ENCODE measurements at places on chromosomes 5 and 9. TPM values are rescaled to one million over a fixed set of nuclear protein-coding genes. Genes with fewer than 3 reads are reported as not detected.

Gene CDK7
- 52.4 TPM for total RNA-seq

Gene IFNA21
- total RNA-seq = not detected

Gene FAM221B
- not detected for total RNA-seq

Gene RLN1
- total RNA-seq = not detected

GRCh38 chr5:157390551-157391297 is 69.3 kb upstream of the NIPAL4 start:
- peak; percentile 98 for DNase-seq

- no peak for DNase-seq
Measured at GRCh38 chr5:76271836-76272235, 131.2 kb upstream of the IQGAP2 start.

DNA sequence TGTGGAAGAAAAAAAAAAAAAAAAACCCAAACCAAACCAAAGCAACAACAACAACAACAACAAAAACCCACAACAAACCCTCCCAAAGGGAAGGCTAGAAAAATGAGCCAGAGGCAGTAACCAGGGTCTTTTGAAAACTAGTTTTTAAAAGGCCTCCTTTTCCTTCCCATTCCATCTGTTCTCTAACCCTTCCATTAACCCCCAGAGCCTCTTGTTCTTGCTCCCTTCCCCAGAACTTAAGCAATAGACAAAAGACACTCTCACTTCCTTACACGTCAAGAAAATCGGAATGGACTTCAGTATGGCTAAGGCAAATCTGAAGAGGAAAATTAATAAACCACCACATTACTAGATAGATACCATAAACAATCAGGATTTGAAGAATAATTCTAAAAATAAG is 292.8 kb downstream of the ARL15 start:
- DNase-seq = no peak

DNA sequence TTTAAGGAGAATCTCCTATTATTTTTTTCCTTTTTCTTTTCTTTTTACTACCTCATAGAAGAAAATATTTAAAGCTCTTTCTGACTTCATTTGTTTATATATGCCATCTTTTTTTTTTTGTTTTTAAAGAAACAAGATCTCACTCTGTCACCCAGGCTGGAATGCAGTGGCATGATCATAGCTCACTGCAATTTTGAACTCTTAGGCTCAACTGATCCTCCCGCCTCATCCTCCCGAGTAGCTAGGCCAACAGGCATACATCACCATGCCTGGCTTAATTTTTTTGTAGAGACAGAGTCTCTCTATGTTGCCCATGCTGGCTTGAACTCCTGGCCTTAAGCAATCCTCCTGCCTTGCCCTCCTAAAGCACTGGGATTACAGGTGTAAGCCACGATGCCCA is 59.5 kb downstream of the LNPEP start:
- DNase-seq = no peak

- no peak for DNase-seq
Measured at GRCh38 chr5:169190849-169191248, 110.1 kb downstream of the SLIT3 start.

GRCh38 chr9:87792831-87793288 is 66.9 kb downstream of the CTSL start:
- DNase-seq = peak; percentile 55

DNA sequence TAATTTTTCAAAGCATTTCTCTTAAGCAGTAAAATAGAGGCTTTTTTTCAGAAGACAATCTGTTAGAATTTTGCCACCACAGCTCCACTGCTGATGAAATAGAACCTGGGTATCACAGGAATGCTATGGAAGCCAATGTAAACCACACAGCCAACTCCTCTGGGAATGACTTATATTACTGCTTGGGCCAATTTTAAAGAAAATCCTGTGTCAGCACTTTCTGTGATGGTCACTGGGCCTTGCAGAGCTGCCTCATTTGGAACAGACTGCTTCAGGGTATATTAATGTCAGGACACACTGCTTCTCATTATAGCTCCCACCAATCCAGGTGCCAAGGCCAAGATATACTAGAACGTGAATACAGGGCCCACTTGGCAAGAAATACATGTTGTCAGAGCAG is 144.1 kb upstream of the ACTBL2 start:
- DNase-seq = no peak

GRCh38 chr5:53069626-53070025 is 39.9 kb downstream of the MOCS2 start:
- peak; percentile 39 for DNase-seq

DNA sequence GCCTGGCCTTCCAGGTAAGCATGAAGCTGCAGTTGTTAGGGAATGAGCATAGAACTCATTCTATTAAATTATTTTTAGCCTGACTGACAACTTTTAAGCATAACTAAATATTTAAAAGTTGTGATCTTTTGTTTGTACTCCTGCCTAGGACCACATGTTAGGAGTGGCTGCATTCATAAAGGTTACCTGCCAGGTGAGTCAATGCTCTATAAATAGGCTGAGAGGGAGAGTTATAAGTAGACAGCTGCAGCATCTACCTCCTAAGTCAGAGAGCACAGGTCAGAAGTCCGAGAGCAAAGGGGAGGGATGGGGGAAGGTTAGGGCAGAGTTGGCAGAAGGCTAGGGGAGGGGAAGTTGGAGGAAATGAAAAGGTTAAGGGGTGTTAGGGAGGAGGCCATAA is 292.4 kb upstream of the TLE4 start:
- no peak for DNase-seq

DNA sequence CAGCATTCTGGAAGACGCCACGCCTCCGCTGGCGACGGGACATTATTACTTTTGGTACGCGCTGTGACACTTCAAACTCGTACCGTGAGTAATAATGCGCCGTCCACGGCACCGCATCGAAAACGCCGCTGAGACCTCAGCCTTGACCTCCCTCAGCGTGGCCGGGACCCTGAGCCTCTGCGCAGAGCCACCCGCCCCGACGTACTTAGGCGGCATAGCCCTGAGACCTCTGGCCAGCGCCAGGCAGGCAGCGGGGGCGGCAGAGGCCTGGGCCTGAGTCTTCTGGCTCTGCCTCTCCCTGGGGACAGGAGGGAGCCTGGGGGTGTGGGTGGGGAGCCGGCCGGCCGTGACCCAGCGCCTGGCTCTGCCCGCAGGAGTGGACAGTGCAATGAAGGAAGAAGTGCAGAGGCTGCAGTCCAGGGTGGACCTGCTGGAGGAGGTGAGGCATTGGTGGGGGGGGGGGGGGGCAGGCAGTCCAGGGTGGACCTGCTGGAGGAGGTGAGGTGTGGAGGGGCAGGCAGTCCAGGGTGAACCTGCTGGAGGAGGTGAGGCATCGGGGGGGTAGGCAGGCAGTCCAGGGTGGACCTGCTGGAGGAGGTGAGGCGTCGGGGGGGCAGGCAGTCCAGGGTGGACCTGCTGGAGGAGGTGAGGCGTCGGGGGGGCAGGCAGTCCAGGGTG is 8.0 kb downstream of the EGFL7 start:
- DNase-seq = no peak

DNA sequence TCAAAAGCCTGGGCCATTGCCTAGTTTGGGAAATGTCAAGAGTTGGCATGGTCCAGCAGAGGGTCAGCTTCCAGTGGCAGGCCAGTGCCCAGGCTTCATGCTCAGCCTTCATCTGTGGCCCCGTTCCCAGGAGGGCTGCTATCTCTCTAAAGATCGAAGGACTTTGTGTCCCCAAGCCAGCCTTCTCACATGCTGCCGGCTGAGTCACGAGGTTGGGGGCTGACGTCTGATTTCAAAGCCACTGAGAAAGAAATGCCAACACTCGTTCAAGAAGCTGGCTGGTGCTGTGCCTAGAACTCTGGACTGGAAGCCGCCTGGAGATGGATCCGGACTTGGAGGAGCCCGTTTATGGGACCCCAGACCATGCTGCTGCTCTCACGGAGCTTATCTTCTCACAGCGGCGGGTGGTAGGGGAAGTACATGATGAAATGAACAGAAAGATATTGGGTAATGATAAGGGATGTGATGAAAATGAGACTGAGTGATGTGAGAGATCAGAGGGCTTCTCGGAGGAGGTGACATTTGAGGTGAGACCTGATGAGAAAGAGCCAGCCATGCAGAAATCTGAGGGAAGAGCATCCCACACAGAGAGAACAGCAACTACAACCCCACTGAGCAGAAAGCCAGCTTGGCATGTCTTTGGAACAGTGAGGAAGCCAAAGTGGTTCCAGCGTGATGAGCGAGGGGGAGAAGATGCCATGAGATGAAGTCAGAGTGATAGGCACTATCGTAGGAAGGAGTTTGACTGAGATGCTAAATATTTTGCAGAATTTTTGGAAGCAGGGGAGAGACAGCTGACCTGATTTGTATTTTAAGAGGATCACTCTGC is 54.9 kb upstream of the BOD1 start:
- no peak for DNase-seq

DNA sequence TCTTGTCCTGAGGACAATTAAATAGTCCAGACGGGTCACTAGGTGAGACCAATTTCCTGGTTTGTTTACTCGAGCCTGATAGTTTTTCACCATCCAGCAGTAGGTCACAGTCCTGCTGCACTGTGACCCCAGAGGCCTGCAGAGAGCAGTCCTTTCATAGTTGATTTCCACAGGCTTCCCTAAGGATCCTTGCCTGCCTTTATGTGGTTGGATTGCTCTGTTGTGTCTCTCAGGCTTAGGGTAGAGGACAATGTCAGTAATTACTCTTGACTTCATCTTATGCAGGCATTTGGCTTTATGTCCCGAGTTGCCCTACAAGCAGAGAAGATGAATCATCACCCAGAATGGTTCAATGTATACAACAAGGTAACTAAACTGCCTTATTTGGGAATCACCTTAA is 9.0 kb upstream of the CATSPER3 start:
- no peak for DNase-seq

- DNase-seq = no peak
Measured at GRCh38 chr5:6833406-6833805, 120.2 kb downstream of the TENT4A start.

DNA sequence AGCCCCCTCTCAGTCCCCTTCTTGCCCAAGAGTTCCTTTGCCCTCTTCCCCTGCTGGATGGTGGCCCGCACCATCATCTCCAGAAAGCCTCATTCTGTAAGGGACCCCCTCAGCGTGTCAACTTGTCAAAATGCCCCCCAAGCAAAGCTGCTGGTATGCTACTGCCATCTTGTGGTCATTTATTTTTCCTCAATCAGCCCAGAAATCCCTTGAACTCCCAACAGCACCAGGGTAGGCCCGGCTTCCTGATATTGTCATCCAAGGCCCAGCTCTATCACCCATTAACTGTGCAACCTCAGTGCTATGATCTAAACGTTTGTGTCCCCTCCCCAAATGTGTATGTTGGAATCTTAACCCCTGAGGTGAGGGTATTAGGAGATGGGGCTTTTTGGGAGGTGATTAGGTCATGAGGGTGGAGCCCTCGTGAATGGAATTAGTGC is 53.2 kb upstream of the FBXW11 start:
- DNase-seq = no peak

DNA sequence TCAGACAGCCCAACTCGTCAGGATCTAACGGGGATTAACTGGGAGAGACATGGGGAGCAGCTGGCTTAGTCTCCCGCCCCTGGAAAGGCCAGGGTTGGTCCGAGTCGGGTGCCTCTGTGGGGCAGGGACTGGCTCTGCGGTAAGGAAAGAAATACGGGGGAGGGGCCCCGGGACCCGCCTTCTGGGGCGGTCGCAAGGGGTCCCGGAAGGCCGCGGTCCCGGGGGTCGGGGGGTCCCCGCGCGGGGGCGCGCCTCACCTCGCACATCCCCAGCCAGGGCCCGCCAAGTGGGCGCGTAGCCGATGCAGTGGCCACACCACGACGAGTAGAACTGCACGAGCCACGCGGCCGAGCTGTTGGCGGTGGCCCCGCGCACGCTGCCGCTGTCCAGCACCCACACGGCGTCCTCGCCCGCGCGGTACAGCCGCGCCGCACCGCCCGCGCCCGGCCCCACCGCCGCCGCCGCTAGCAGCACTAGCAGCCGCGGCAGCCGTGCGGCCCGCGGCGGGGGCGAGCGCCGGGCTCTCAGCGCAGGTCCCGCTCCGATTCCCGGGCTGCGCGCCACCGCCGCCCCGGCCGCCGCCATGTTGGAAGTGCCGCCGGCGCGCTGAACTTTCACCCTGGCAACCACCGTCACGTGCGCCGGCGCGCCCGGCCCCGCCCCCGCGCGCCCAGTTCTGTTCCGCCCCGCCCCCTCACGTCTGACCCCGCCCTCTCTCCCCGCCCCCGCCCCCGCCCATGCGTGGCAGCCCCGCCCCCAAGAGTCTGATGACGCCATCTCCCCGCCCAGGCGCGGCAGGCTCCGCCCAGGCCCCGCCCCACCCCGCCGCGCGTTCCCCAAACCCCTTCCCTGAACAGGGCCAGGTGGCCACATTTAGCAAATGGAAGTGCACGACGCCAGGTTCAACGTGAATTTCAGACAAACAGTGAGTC is at the start of gene QSOX2:
TSS of gene QSOX2 (minus strand) at position 594 of the 932 bp plus-strand sequence. CDS start at position 585, 9 bp downstream.
- DNase-seq = peak; percentile 63

DNA sequence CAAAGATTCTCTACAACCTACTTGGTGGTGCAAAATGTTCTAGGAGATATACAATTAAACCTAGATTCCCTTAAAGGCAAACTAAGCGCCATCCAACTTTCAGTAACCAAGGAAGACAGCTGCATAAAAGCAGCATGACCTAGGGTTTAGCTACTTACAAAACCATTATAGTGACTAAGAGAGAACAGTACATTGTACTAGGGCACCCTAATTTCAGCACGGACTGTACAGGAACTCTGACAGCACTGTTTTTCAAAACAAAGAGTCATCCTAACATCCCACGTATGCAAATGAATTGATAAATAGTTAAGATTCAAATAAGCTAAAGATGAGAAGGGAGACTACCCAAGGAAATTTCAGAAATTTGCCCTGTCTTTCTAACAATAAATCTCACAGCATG is 30.0 kb downstream of the STRBP start:
- DNase-seq = no peak

DNA sequence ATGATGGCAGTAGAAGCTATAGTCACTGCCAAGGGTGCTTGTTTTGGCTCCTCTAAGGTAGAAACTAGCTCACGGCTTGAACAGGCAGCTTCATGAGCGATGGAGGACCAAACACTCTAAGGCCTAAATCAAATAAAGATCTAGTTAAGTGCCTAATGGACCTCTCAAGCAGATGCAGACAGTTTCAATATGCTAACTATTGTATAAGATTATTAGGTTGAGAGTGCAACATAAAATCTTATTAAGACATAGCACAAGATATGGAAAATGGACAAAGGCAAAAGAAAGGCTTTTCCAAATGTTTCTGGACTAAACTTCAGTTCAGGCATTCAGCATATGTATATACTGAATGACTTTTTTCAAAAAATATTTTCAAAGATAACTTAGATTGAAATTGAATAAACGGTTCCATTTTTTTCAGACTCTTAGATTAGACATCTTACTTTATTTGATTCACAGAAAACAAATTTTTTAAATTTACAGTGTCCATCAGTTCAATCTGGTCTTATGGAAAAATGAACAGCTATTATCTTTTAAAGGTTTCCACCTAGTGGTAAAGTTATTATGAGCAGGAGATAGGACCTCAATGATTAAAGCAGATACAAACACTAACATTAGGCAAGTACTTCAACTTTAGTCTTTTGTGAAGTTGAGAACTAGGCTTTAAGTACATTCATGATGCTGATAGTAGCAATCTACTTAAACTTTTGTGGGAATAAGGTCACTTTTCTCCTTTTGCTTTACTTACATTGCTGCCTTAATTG is 1167.7 kb downstream of the MAT2B start:
- peak; percentile 5 for DNase-seq

GRCh38 chr9:8205576-8205975 is 406.0 kb upstream of the DMAC1 start:
- no peak for DNase-seq

All from mammary epithelial cell (primary cell).